ENCODE measurements at places on chromosomes 13 and 19. TPM values are rescaled to one million over a fixed set of nuclear protein-coding genes. Genes with fewer than 3 reads are reported as not detected.

ATXN8OS gene
- total RNA-seq, result not detected

LYPD3 gene
- 0.85 TPM for total RNA-seq

HPN gene
- total RNA-seq, result not detected

NCAN gene
- total RNA-seq, result not detected

WTIP gene
- 0.37 TPM for total RNA-seq

SPRED3 gene
- 2.0 TPM for total RNA-seq

NFIX gene
- 0.96 TPM for total RNA-seq

IGFL1 gene
- total RNA-seq, result not detected

ZNF180 gene
- total RNA-seq, result 11.3 TPM

ZNF441 gene
- total RNA-seq, result 4.6 TPM

METTL21C gene
- total RNA-seq, result not detected

FPR3 gene
- not detected for total RNA-seq

RYR1 gene
- total RNA-seq, result 2.9 TPM

DPY19L3 gene
- total RNA-seq, result 10.6 TPM

IL17D gene
- not detected for total RNA-seq

ZNF112 gene
- not detected for total RNA-seq

OSCAR gene
- total RNA-seq, result not detected

PSG5 gene
- not detected for total RNA-seq

PSG1 gene
- not detected for total RNA-seq

ANKRD27 gene
- 37.3 TPM for total RNA-seq

LCP1 gene
- 1,093 TPM for total RNA-seq

FFAR2 gene
- total RNA-seq, result not detected

DPP9 gene
- 109 TPM for total RNA-seq

ASF1B gene
- 71.8 TPM for total RNA-seq

SMAD9 gene
- not detected for total RNA-seq

TRIM28 gene
- total RNA-seq, result 432 TPM

SLC8A2 gene
- not detected for total RNA-seq

ZNF101 gene
- 95.2 TPM for total RNA-seq

DCT gene
- total RNA-seq, result 0.61 TPM

CYP2A6 gene
- total RNA-seq, result not detected

Measured in T-helper 1 cell treated with Interleukin-12 subunit alpha and Interleukin-12 subunit beta and Interleukin-4 antibody, amounts not matched to agents 30 ng/mL and 1 ng/mL, for 36 hours (primary cell).